Daoy (cell line): ENCODE measurements at places on chromosomes 5 and 9. TPM values are rescaled to one million over a fixed set of nuclear protein-coding genes. Genes with fewer than 3 reads are reported as not detected.
A peak's percentile ranks its signal among the peaks of the same experiment; 100 is the strongest.

Gene CERT1
- total RNA-seq = 10.0 and 12.5 TPM in 2 replicates

Gene LRRC19
- not detected in 2 replicates for total RNA-seq

DNA sequence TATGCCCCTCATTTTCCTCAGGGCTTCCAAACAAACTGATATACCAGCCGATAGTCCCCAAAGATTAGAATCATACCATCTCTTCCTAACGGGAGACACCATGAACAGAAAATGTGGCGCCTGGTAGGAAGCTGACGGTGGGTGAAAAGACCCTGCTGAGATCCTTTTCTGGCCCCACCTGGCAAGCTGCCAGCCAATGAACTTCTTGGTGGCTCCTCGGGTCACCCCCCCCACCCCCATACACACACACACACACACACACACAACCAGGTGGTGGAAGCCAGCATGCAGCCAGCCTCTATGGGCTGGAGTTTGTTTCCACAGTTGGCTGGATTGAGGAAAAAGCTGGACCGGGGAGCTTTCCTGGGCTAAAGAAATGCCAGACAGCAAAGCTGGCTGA is 4.8 kb upstream of the CCIN start:
- no peak for DNase-seq

- peak; percentile 13 for DNase-seq
Observed at GRCh38 chr5:82466986-82467561, 188.9 kb upstream of the RPS23 start.

Gene MARCHF6
- total RNA-seq = 23.2 and 28.1 TPM in 2 replicates
